ENCODE measurements at places on chromosomes 13 and 19.
A peak's percentile ranks its signal among the peaks of the same experiment; 100 is the strongest.

DNA sequence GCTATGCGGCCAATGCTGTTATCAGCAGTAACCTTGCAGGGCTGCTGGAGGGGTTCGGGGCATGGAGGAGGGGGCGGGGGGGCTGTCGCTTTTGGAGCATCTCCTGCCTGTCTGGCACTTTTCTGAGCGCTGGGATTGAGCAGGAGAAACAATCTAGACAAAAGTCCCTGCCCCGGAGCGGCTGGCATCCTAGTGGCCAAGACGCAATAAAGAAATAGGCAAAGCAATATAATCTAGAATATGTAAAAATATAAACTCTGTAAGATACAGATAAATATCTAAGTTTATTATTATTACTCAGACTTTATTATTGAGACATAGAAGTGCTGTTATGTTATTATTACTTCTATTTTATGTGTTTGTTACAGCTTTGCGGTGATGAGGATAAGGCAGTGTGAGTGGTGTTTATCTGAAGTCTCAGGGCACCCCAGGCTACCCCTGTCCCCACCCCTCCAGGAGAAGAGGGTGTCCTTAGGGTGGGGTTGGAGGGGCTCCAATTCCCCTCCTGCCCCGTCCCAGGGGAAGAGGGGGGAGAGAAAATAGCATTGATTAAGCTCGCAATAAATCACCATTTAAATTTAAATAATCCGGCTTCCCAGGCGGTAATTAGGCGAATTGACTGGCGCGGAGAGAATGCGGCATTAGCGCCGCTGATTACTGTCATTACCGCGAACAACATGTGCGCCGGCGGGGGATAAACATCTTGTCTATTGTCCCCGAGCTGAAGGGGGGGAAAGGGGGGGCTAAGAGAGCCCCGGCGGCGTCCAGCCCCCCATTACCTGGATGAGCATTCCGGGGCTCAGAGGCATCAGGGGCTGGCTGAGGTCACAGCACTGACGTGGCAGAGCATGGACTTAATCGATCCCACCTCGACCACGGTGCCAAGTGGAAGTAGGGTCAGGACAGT, 3.2 kb downstream of the NPAS1 start:
- DNase-seq, result no peak

DNA sequence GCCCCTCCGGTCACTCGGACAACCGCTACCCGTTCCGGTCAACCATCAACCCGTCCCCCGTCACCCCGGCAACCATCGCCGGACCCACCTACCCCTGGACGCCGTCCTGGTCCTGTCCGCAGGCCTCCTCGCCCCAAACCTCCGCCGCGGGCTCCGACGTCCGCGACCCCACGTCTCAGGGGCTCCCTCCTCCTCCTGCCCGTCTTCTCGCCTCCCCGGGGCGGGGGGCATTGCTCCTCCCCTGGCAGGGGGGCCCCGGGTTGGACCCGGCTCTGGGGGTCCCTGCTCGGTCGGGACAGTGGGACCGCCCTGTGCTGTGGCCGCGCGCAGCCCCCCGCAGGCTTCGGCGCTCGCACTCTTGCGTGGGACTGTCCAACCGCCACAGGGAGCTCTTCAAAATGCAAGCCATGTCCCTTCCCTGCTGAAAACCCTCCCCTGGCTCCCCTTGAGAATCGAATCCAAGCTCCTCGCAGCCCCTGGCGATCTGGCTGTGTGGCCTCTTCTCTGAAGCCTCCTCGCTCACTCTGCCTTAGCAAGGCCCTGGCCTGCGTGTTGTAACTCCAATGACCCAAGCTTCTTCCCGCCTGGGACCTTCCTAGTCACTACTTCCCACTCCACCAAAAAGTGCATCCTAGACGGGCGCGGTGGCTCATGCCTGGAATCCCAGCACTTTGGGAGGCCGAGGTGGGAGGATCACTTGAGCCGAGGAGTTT, 8.4 kb downstream of the EPHX3 start:
- peak; percentile 41 for DNase-seq

GRCh38 chr19:40811478-40812341, 12.7 kb downstream of the EGLN2 start:
- DNase-seq, result no peak

- DNase-seq, result no peak
Measured at GRCh38 chr13:28468023-28468915, 26.7 kb downstream of the FLT1 start.

- DNase-seq, result no peak
Measured at GRCh38 chr13:45989607-45990006, 62.9 kb downstream of the ZC3H13 start.

- no peak for DNase-seq
Measured at GRCh38 chr19:5134691-5135090, 165.8 kb downstream of the KDM4B start.

GRCh38 chr13:113267642-113268405, 29.2 kb upstream of the LAMP1 start:
- DNase-seq, result no peak

GRCh38 chr13:29688193-29688592, 92.7 kb upstream of the SLC7A1 start:
- no peak for DNase-seq

DNA sequence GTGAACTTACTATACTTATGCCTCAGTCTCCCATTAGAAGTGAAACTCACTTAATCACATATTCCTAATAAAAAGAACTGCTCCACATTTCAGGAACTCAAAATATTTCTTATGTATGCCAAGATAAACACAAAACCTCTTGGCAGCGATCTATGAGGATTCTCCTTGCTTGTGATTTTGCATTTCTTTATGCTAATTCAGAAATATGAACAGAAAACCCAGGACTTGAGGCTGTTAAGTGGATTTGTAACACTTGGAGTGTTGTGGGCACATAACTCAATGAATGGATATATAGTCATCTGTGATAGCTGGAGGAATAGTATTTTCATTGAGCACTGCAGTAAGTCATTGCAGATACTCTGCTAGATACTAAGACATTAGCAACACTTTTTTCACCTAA, 5.6 kb upstream of the KATNAL1 start:
- no peak for DNase-seq

- peak; percentile 84 for DNase-seq
Measured at GRCh38 chr19:42423462-42424344, 3.5 kb downstream of the LIPE start.

GRCh38 chr19:31519908-31520307, 170.7 kb upstream of the TSHZ3 start:
- DNase-seq, result no peak

DNA sequence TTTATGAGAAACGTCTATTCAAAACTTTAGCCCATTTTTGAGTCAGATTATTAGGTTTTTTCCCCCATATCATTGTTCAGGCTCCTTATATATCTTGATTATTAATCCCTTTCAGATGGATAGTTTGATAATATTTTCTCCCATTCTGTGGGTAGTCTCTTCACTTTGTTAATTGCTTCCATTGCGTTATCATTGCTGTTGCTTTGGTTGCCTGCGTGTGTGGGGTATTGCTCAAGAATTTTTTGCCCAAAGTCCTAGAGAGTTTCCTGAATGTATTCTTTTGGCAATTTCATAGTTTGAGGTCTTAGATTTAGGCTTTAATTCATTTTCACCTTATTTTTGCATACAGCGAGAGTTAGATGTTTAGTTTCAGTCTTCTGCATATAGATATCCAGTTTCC, 25.8 kb upstream of the PRR20A start:
- no peak for DNase-seq

GRCh38 chr13:86476656-86477055, 677.4 kb upstream of the SLITRK6 start:
- DNase-seq, result no peak
